Stimulated activated CD4-positive, alpha-beta T cell treated with anti-CD3 and anti-CD28 coated beads, Interleukin-1b, Interleukin-23, amount 100 ng/mL, for 1 hour (primary cell): ENCODE measurements at places on chromosomes 13 and 19.

- no peak for DNase-seq
Measured at GRCh38 chr13:53151336-53152056, 122.9 kb downstream of the OLFM4 start.

DNA sequence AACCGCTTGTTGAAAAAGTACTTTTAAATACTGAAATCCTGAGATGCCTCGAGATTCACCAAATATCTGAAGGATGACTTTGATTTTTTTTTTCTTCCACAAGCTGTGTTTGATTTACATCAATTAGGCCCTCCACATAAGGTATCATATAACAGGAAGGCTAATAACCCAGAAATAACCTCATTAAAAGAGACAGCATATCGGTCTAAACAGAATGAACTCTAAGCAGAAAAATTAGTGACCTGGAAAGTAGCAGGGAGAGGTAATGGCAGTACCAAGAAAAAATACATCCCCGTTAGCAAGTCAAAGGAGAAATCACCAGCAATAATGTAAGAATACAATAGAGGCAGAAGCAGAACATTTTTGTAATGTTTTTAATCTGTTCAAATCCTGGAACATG is 452.4 kb upstream of the TSHZ3 start:
- DNase-seq: no peak

DNA sequence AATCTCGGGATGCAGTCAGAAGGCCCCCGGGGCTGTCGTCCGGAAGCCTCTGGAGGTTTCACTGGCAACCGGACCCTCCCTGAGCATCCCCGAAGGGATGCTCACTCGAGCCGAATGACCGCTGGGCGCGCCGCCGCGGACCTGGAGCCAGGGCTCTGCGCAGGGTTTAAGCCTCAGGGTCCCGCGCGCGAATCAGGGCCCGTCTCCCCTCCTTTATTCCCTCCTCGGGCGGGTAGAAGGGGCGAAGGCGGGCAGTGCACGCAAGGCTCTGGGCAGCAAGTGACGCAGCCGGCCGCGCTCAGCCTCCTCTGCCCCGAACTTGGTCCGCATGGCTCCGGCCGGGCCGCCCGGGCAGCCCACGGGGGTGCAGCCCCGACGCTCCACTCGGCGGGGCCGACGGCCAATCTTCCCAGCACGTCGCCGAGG is 572 bp downstream of the SHISA2 start:
- no peak for DNase-seq

DNA sequence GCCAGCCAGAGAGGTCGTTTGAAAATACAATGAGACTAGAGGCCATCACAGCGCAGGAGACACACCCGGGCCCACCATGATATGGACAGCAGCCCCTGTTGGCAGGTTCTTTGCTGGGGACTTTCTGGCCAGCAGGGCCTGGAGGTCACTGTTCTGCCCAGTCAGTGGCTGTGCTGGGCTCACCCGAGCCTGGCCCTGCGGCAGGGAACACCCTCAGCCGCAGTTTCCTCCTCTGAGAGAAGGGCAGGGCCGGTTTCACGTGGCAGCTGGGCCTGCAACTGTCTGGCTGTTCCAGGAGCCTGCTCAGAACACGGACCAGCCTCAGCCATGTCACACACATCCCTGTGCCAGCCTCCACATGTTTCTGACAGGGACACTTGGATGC is 39.4 kb downstream of the ADPRHL1 start:
- no peak for DNase-seq

DNA sequence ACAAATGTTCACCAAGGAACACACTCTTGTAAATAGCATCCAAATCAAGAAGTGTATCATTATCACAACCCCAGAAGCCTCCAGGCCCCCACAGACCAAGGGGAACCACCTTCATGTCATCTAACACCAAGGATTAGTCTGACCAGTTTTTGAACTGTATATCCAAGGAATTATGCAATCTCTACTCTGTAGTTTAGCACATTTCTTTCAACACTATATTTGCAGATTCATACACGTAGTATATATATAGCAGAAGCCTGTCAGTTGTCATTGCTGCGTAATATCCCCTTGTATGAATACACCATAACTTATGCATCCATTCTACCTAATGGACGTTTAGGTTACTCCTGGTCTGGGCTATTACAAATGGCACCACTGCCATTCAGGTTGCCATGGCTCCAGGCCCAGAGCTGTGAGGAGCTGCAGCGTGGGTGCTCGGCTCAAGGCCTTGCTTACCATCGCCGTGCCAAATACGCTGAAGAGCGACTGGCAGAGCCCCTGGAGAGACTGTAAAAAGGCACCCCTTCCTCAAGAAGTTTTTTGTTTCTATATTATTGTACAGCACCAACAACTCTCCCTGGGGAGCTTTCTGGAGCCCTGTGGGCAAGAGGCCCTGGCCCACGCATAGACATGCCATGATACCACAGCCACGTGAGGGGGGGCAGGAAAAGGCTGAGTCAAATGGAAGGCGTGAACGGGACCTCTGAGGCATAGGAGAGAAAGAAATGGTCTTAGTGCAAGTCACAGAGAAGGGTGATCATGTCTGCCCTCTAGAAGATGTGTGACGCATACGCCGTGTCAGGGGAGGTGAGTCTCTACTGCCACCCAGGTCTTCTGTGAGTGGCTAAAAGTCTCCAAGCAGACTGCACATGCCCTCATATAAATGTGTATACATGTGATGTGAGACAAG is 10.8 kb downstream of the LATS2 start:
- no peak for DNase-seq

GRCh38 chr19:17872251-17873001 is 681 bp downstream of the SLC5A5 start:
- no peak for DNase-seq

DNA sequence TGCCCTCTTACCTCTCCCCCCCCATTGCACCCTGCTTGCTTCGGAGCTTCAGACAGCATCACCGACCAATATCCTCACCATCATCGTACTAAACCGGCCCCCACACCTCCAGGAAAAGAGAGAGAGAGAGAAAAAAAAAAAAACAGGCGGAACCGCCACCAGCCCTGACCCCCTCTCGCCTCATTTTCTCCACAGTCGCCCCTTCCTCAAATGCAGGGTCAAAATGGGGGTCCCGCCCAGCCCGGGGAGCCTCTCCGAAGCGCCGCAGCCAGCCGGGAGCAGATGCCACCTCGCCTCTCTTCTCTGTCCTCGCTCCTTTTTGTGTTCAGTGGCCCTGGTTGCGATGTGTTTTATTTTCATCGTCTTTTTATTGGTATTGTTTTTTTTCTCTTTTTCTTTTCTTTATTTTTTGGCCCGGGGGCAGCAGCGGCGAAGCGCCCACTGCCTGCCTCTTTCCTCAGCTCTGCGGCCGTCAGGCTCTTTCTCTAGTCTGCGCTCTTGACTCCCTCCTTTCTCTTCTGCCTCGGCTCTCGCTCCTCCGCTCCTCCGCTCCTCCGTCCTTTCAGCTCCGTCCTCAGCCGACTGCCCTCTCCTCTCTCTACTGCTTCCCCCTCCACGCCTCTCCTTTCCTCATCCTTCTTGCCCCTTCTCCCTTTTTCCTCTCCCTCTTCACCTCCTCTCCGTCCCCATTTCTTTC is 41.4 kb downstream of the DEDD2 start:
- DNase-seq: no peak

DNA sequence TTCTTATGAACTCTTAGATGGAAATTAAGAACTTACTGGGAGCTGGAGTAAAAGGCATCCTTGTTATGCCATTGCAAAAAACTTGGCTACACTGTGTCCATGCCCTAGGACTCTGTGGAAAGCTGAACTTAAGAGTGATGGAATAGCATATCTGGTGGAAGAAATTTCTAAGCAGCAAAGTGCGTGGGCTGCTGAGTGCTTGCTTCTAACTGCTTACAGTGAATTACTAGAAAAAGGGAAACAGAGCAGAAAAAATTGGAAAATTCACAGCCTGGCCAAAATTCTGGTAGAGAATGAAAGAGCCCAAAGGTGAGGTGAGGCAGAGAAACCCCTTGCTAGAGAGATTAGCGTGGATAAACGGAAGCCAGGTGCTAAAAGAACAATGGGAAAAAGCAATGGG is 44.3 kb downstream of the ALOX5AP start:
- DNase-seq: no peak

- no peak for DNase-seq
Measured at GRCh38 chr19:20423381-20424197, 142.0 kb downstream of the ZNF737 start.

DNA sequence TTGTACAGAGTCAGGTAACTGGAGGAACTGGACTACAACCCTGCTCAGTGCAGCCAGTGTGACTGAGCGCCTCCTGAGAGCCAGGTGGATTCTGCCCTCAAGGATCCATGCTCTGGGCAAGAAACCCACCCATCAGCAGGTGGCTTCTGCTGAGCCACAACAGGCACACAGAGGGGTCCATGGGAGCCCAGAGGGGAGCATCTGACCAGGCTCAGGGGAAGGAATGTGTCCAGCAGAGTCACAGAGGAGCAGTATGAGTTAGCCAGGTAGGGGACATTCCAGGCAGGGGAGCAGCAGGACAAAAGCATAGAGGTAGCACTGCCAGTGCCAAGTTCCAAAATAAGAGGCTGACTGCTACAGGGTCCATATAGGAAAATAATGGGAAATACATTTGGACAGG is 19.9 kb downstream of the DHRS12 start:
- no peak for DNase-seq

DNA sequence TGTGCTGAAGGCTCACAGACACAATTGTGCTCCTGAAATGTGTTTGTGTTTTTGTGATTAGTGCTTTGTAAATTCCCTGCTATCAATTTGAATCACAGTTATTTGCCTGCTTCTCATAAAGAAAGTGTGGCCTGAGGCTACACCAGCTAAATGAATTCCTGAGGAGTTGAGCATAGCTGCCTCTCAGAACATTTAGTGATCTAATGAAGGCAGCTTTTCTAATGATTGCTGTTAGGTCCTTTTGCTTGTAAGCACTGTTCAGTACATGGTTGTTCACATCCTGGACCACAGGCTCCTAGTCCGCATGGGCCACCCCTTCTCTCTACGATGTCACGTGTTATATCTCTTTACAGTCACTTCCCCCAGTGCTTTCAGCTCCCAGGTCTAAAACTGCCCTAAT is 238.2 kb downstream of the B3GLCT start:
- DNase-seq: no peak

GRCh38 chr19:46931202-46931601 is 70.4 kb downstream of the ARHGAP35 start:
- no peak for DNase-seq

- no peak for DNase-seq
Measured at GRCh38 chr19:1780272-1780958, 27.1 kb downstream of the ONECUT3 start.

DNA sequence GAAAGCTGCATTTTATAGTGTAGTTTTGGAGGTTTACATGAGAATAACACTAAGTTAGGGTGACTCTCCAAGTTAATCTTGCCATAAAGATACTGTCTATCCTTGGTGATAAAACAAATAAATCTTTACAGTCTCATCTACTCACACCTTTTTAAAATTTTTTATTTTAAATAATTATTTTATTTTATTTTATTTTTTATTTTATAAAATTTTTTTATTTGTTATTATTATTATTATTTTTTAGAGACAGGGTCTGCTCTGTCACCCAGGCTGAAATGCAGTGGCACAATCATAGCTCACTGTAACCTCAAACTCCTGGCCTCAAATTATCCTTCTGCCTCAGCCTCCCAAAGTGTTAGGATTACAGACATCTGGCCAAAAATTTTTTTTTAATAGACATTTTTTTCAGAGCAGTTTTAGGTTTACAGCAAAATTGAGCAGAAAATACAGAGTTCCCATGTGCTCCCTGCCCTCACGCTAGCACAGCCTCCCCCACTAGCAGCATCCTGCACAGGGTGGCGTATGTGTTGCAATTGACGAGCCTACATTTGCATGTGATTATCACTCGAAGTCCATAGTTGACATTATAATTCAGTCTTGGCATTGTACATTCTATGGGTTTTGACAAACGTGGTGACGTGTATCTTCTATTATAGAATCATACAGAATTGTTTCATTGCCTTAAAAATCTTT is 41.0 kb downstream of the RASL11A start:
- DNase-seq: no peak
